ENCODE measurements at places on chromosomes 13 and 19. TPM values are rescaled to one million over a fixed set of nuclear protein-coding genes. Genes with fewer than 3 reads are reported as not detected.

DNA sequence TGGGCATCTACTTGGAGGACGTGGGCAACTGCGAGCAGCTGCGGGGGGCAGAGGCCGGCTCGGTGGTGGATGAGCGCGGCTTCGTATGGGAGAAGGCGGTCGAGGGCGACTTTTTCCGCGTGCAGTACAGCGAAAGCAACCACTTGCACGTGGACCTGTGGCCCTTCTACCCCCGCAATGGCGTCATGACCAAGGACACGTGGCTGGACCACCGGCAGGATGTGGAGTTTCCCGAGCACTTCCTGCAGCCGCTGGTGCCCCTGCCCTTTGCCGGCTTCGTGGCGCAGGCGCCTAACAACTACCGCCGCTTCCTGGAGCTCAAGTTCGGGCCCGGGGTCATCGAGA lies 10.3 kb upstream of the STRN4 start:
- DNase-seq = no peak
- H3K4me3 ChIP-seq = no peak overlapping the region
- no peaks in the 10 kb centered on the region for H3K36me3 ChIP-seq
- no peaks in the 10 kb centered on the region for H3K27me3 ChIP-seq
- peaks cover 28% of the 10 kb centered on the region for H3K4me1 ChIP-seq

- DNase-seq = no peak
- H3K27ac ChIP-seq = no peak overlapping the region
- H3K27me3 ChIP-seq = no peaks in the 10 kb centered on the region
- no peaks in the 10 kb centered on the region for H3K4me1 ChIP-seq
- no peaks in the 10 kb centered on the region for H3K36me3 ChIP-seq
These were observed 144.8 kb downstream of the LIG4 start for GRCh38 chr13:108070491-108070890.

GRCh38 chr13:97654236-97654635 lies 220.3 kb downstream of the RAP2A start:
- H3K27ac ChIP-seq = no peak overlapping the region
- no peak overlapping the region for H3K4me3 ChIP-seq
- no peak for DNase-seq
- H3K4me1 ChIP-seq = no peaks in the 10 kb centered on the region

DNA sequence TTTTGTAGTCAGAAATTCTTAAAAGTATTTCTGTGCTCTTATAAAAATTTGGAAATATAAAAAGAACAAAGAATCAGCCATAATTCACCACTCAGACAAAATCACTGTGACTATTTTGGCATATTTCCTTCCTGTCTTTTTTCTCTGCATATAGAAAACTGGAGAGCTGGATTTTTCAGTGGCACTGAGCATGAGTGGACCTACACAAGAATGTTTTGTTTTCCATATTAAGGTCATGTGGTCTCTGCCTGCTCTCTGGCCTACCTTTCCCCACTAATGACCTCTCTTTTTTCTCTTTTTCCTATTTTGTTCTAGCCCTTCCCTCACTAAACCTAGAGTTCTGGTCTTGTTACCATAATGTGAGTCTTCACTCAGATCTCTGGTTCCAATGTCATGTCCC lies 17.6 kb upstream of the USP12 start:
- H3K27me3 ChIP-seq = no peaks in the 10 kb centered on the region
- H3K4me3 ChIP-seq = no peak overlapping the region
- H3K36me3 ChIP-seq = no peaks in the 10 kb centered on the region
- H3K4me1 ChIP-seq = peaks cover 14% of the 10 kb centered on the region

MCEMP1 gene
- total RNA-seq = not detected

GIPC3 gene
- total RNA-seq = not detected

ZGLP1 gene
- total RNA-seq = 2.5 TPM
